ENCODE measurements at places on chromosomes 1 and 21.

- no peak for DNase-seq
Observed at GRCh38 chr1:157278383-157279137, 140.4 kb upstream of the ETV3 start.

GRCh38 chr1:91672601-91673161, 172.0 kb downstream of the CDC7 start:
- no peak for DNase-seq

GRCh38 chr1:67696708-67697107, 11.7 kb downstream of the GADD45A start:
- no peak for DNase-seq

DNA sequence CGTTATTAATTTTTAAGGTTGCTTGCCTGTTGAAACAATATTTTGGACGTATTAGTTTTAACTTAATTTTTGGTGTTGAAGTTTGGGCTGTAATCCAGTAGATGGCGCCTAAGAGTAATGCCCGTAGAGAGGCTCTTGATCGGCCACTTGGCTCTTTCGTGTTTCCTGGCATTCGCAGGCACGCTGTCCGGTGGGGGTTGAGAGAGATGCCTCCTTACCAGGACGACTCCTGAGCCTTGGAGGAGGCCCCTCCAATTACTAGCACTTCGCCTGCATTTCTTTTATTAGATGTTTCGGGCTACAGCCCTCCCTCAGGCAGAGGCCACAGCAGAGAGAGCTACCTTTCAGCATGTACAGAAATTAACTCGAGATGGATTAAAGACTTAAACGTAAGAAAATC, 12.0 kb downstream of the OR2M4 start:
- DNase-seq: no peak

DNA sequence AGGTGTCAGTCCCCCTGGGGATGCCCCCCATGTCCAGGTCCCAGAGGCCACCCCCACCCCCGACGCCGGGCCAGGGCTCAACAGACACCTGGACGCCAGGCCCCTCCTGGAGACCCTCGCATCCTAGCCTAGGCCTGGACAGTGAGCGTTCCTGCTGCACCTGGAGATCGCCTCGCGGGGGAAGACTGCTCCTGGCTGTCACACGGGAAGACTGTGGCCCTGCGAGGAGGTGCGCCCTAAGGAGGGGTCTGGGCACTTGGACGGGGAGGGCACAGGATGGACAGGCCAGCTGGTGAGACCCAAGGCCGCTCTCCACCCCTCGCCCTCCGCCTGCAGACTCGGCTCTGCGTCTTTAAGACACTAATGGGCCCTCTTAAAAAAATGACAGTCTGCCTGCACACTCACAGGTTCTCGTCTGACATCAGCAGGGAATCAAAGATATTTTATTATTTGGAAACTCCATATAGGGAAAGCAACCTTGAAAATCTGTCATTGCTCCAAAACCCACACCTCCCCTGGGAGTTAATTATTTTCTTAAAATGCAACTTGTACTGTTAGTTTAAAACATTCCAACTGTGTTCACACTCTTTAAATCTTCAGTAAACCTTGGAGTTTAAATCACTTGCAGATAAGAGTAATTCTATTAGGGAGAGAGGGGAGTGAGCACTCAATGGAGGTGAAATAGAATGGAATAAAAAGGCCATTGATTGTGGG, 45.6 kb upstream of the ACTRT2 start:
- DNase-seq: no peak

- no peak for DNase-seq
Observed at GRCh38 chr1:54324251-54325140, 81.7 kb downstream of the SSBP3 start.

Data from activated CD8-positive, alpha-beta memory T cell treated with anti-CD3 and anti-CD28 coated beads for 4 hours (primary cell).